CD14-positive monocyte (primary cell): ENCODE measurements at places on chromosomes 4 and X. TPM values are rescaled to one million over a fixed set of nuclear protein-coding genes. Genes with fewer than 3 reads are reported as not detected.
A peak's percentile ranks its signal among the peaks of the same experiment; 100 is the strongest.

Gene CXXC4
- not detected for polyA plus RNA-seq

GRCh38 chr4:40244606-40245005 is 47.8 kb downstream of the RHOH start:
- no peak for DNase-seq

- DNase-seq, result no peak
These were observed 387.5 kb downstream of the PDGFC start for GRCh38 chr4:156584100-156584499.

Gene MEPE
- not detected for polyA plus RNA-seq

- no peak for DNase-seq
These were observed 97.3 kb upstream of the HPRT1 start for GRCh38 chrX:134362560-134363089.

DNA sequence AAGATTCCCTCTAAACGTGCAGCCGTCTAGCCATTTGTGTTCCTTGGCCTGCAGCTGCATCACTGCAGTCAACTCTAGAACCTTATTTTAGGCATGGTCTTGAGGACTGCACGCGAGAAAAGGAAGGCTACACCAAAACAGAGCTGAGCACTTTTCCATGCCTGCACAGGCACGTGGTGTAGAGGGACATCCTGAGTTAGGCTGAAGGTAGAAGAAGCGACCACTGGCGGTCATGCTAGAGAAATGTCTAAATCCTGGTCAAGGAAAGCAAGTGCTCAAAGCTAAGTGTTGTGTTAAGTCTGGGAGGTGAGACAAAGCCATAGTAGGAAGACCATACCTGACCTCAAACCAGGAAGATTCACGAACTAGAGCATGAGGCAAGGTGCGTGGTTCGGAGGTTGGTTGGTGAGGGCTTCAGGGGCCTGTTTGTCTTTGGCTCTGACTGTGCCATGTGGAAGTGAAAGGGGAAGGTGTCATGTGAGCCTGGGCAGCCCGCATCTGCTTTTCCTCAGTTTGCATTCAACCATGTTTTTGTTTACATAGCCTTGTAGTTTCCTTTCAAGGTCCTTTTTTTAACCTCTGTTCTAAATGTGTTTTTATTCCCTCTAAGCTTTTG is 203.8 kb downstream of the AASDH start:
- DNase-seq, result no peak

DNA sequence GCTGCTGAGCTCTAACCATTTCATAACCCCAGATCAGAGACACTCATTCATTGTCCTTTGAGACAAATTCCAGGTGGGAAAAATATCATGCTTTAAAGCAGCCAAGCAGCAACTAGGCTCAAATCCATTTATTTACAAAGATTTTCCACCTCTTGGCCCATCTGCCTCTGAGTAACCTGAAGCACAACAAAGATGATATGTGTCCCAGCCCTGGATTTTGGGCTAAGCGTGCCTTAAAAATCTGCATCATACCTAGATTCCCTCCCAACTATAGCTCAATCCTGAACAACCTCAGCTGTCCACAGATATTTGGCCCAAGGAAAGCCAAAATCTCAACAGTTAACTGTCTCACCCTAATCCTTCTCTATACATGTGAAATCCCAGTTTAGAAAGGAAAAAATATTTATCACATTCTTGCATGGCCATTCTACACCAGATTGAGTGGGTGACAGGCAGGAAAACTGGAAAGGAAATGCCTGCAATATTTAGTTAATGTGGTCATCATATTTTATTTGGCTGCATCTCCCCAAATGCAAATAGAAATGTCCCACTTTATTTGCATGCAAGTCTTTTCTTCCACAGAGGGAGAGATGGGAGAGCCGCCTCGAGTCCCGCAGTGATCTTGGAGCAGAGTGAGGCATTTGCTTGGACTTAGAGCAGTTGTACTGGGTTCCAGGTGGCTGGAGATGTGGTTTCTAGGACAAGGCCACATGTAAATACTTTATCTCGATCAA is 146.4 kb upstream of the EOLA2 start:
- no peak for DNase-seq

DNA sequence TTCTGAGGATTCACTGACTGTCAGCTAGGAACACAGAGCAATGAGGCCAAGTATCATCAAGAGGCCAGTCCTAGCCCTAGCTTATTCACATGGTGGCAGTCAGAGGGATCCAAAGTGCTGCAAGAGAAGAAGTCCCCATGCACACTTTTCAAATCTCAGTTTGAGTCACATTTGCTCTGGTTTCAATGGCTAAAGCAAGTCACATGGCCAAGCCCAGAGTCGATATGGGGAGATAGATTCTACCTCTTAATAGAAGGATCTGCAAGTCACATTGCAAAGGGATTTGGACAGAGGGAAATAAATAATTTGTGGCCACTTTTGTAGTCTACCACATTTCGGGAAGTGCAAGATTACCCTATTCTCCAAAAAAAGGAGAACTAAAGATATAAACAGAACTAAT is 3.7 kb upstream of the LCORL start:
- peak; percentile 41 for DNase-seq

Gene PASD1
- polyA plus RNA-seq, result not detected

GRCh38 chr4:164949448-164950143 is 27.9 kb downstream of the TRIM61 start:
- no peak for DNase-seq

Gene STATH
- not detected for polyA plus RNA-seq

- no peak for DNase-seq
These were observed 2142.5 kb upstream of the TENM3 start for GRCh38 chr4:180100433-180101344.

Gene PCDH19
- not detected for polyA plus RNA-seq

- no peak for DNase-seq
These were observed 17.5 kb downstream of the ENOPH1 start for GRCh38 chr4:82447886-82448285.

Gene CSAG2
- polyA plus RNA-seq, result not detected

GRCh38 chrX:39418731-39419638 is 617.7 kb downstream of the MID1IP1 start:
- DNase-seq, result no peak

Gene PDE6B
- 3.7 TPM for polyA plus RNA-seq

DNA sequence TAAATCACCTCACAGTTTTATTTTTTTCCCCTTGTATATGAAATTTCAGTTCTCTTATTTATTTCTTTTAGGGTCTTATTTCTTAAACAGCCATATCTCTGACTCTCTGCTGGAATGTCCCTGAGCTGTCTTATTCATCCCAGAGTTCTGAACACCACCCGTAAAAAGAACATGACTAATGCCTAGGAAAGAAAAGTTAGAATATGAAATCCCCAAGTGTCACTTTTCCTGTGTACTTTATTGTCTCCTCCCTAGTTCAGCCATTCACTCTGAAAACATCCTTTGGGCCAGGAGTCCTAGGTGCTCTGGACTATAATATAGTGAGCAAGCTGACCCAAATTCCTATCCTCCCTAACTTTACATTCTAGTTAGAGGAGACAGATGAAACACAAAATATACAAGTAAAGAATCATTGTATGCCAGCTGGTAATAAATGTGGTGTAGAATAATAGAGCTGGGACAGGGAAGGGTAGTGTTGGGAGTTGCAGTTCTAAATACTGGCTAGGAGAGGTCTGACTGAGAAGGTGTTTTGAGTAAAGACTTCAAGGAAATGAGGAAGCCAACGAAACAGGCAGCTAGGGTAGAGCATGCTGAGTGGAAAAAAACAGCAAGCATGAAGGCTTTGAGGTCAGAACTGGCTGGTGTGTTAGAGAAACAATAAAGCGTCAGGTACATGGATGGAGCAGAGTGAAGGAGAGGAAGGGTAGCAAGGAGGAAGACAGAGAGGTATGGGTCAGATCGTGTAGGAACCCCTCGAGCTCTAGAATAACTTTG is 40.6 kb upstream of the FTHL17 start:
- DNase-seq, result no peak

Gene SLC9B1
- polyA plus RNA-seq, result 0.13 TPM

GRCh38 chrX:23939203-23939602 is 31.4 kb downstream of the CXorf58 start:
- DNase-seq, result no peak

Gene GSPT2
- 0.15 and 0.40 TPM in 2 replicates for polyA plus RNA-seq

- DNase-seq, result no peak
These were observed 22.8 kb downstream of the RPL9 start for GRCh38 chr4:39435659-39436563.

Gene RASL11B
- 0.05 TPM in 1 of 2 replicates, not detected in the other for polyA plus RNA-seq

DNA sequence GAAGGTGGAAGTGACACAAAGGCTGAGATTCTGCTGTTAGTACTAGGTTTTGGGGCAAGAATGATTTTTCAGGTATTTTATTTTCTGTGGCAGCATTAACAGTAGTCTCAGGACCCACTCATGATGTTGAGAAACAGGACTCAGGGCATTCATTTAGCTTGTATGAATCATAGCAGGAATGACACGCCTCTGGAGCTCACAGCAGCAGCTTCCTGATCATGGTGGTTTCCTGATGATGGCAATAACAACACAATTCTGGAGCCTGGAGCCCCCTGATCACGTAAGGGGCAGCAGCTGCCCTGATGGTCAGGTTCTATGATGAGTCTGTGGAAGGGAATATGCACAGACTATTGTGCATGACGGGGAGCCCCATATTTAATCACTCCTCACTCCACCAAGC is 47.0 kb downstream of the TASL start:
- peak; percentile 50 for DNase-seq

Gene PNMA6F
- polyA plus RNA-seq, result not detected

- DNase-seq, result peak; percentile 50
These were observed 113.9 kb downstream of the NYX start for GRCh38 chrX:41561045-41561444.

Gene USP27X
- polyA plus RNA-seq, result 0.23 TPM

GRCh38 chr4:135316266-135316779 is 1114.7 kb upstream of the PABPC4L start:
- DNase-seq, result no peak

GRCh38 chr4:147548256-147548655 is 67.4 kb downstream of the EDNRA start:
- no peak for DNase-seq

- DNase-seq, result no peak
These were observed 6.9 kb upstream of the OTOP1 start for GRCh38 chr4:4233610-4234009.

DNA sequence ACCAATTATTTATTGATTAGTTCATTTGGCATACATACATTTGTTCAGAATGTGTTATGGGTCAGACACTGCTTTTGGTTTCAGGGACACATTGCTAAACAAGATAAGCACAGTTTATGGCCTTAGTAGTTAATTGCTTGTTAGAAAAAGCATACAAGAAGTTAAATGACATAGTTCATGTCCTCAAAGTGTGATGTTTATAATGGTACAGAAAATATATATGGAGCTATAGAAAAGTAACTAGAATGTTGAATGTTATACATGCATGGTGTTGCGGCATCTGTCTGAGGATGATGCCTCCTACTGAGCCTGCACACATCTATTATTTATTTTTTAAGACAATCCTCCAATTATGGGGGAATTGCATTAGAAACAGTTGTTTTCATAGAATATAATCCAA is 1476.3 kb upstream of the PCDH7 start:
- DNase-seq, result no peak

DNA sequence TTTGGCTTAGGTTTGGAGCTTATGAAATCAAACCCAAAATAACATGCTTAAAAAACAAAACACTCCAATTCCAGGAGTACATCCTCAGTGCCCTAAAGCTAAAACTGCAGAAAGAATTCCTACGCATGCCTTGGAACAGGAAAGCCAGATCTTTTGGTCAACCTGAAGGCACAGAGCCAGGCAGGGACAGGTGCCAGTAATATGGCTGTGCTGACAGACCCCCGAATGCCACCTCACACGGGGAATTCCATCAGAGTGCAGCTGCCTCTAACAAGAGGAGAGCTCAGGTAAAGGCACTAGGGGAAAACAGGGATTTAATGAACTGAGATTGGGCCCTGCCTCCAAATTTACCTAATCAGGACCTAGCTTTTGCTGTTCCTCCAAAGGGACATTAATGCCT is 77.1 kb downstream of the SHISA3 start:
- DNase-seq, result no peak

- DNase-seq, result no peak
These were observed 11.4 kb upstream of the FGF2 start for GRCh38 chr4:122815248-122815647.

- no peak for DNase-seq
These were observed 41.2 kb downstream of the DCLK2 start for GRCh38 chr4:150119492-150119891.

Gene TMSB15B
- polyA plus RNA-seq, result 2.0 TPM

GRCh38 chr4:178808106-178808505 is 1365.9 kb upstream of the AGA start:
- DNase-seq, result no peak

GRCh38 chr4:152535360-152535902 is 461 bp downstream of the FBXW7 start:
- no peak for DNase-seq

DNA sequence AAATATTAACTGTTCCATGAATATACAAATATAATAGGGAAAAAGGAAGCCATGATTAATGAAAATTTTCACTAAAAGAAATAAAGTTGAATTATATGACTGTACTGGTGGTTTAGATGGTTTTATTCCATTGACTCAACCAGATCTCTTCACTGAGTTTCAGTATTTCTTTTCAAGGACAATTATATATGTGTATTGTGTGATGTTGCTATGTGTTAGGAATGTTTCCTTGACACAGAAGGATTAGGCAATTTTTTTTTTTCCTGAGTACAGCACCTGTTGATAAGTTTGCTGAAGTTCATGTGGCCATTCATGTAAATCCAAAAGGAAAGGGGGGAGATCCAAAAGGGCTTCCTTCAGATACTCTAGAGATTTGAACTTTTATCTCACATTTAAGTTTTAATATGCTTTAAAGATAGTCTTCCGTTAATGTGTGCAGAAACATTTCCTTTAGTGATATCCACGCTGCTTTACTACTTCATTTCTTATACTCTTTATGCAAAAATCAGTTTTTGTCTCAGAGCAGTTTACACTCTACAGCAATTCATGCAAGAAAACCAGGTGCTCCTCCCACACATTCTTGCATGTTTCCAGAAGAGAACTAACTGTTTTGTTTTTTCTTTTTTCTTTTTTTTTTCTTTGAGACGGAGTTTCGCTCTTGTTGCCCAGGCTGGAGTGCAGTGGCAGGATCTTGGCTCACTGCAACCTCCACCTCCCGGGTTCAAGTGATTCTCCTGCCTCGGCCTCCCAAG is 249.1 kb downstream of the RPA4 start:
- DNase-seq, result no peak

Gene KLHL8
- polyA plus RNA-seq, result 3.6 and 7.5 TPM in 2 replicates

Gene ODAPH
- not detected in 2 replicates for polyA plus RNA-seq

DNA sequence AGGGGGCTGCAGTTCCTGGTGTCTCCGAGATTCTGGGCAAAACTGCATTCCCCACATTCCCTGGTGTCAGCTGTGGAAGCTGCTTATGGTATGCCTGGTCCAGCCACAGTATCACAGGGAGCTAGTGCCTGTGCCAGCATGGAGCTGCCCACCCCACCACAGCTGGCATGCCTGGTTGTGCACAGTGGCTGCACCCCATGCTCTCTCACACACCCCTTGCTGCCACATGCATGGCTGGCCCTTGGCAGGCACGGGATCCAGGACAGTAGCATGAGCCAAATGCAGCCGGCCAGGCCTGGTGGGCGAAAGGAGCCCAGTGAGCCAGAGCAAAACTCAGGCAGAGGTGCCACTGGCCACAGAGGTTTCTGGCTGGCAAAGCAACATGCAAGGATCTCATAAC is 418.0 kb upstream of the SPOCK3 start:
- no peak for DNase-seq

- DNase-seq, result peak; percentile 25
These were observed 121.2 kb upstream of the NAP1L5 start for GRCh38 chr4:88818631-88819470.
